ENCODE measurements at places on chromosomes 1 and 21.

- no peak for DNase-seq
Observed at GRCh38 chr1:19353596-19353995, 41.5 kb downstream of the SLC66A1 start.

DNA sequence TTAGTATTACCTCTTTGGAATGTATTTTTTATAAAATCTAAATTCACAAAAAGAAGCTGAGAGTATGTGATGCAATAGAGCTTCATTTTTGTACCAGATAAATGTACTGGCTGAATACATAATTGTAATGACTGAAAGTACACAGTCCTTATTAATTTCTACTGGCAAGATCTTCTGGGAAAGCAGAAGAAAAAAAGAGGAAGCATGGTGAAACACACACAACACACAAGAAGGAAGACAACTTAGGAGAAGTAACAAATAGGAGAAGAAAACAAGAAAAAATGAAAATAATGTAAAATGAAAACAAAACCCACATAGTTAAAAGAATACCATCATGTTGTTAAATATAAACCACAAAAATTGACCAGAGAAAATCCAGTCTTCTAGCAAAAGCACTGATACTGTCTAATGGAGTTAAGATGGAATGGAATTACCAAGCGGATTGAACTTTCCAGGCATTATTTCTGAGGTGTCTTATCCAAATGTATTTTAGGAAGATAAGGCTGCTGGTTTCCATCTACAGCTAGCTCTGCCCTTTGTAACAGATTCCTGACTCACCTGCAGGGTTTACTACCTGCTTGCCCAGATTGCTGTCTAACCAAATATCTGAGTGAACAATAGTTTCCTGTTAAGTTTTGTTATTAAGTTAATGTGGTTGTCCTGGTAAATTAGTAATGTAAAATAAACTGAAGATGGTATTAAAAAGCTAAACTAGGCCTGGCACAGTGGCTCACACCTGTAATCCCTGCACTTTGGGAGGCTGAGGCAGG, 4.5 kb upstream of the COP1 start:
- DNase-seq = peak; percentile 83

- no peak for DNase-seq
Observed at GRCh38 chr1:56286956-56287355, 292.4 kb downstream of the PLPP3 start.

DNA sequence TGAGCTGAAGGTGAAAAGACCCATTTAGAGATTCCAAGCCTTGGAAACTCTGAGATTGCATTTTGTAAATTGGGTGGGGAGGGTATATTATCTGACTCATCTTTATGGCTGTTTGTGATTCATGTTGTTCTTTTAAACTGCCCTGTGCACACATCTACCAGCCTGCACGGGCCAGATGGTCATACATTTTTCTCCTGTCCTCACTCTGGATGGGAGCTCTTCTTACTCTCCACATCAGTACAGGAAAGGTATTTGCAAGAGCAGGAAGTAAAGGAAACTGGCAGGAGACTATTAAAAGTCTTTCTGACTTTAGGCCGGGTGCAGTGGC, 14.3 kb upstream of the NMNAT2 start:
- peak; percentile 92 for DNase-seq

DNA sequence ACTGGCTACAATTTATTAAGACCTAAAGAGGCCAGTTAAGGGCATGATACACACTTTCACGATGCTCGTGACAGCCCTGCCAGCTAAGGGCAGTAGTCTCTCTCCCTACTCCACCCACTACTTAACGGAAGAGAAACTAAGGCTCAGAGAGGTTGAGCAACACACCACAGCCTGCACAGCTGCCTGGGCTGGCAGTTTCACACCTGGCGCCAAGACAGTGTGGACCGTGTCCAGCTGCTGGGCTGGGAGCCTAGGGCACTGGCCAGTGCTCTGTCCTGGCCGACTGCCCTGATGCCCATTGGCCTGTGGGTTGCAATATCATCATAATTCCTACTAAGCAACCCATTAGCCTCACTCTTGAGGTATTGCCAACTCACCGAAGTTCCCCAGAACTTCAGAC, 27.6 kb downstream of the TENT5C start:
- DNase-seq = no peak

DNA sequence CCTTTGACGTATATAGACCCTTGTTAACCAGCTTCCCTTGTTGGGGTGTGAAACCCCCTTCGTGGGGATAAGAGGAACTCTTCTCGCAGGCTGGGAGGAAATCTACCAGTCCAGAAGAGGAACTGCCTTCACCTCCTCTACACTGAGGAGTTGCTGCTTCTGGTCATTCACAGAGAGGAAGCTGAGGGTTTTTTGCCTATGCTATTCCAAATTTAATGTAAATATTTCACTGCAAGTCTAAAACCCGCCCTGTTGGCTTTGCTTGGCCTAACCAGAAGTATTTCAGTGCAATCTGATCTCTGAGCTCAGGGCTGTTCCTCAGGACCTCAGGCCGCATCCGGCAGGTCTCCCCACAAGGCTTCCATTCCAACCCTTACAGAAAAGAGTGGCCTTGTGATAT, 150.1 kb downstream of the HIVEP3 start:
- no peak for DNase-seq

GRCh38 chr1:15075817-15076216, 77.7 kb upstream of the TMEM51 start:
- no peak for DNase-seq

GRCh38 chr1:30757352-30758120, at the start of gene LAPTM5:
TSS of gene LAPTM5 (minus strand) at chr1:30757774. CDS start at chr1:30757745, 29 bp downstream.
- no peak for DNase-seq
